Suppressor macrophage treated with lipopolysaccharide for 4 hours (primary cell): ENCODE measurements at places on chromosomes 5 and 9.
A peak's percentile ranks its signal among the peaks of the same experiment; 100 is the strongest.

- peak; percentile 89 for DNase-seq
Measured at GRCh38 chr9:124774129-124774978, 2.6 kb upstream of the OLFML2A start.

- no peak for DNase-seq
Measured at GRCh38 chr9:80066931-80067330, 495.2 kb downstream of the TLE4 start.

DNA sequence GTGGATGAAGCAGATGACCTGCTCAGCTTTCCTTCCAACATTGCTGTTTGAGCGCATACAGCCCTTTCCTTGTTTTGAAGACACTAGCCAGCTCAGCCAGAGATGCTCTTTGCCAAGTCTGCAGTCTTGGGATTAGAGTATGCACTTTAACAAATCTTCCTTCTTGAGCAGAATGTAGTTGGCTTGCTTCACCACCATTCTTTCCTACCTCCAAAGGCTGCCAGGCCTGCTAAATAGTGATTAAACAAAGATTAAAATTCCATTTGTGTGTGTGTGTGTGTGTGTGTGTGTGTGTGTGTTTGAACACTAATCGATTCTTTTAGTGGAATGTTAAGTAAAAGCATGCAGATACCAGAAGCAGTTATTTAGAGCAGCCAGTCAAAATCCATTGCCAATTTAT lies 97.6 kb downstream of the GALNT10 start:
- DNase-seq, result no peak

GRCh38 chr9:38432922-38433510 lies 8.8 kb upstream of the IGFBPL1 start:
- DNase-seq, result peak; percentile 43

DNA sequence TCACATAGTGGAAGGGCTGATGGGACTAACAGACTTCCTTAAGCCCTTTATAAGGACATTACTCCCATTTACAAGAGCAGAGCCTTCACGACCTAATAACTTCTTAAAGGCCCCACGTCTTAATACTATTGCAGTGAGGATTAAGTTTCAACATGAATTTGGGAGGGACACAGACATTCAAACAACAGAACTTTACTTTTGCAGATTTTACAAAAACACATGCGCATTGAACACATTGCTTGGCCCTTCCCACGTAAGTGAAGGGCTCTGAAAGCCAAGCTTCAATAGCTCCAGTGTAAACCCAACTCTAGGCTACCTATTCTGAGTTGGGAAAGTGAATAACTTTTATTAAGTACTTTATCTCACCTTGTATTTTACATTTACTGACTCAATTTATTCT lies 53.8 kb upstream of the DNAH5 start:
- no peak for DNase-seq

GRCh38 chr9:124122813-124123462 lies 111.4 kb downstream of the LHX2 start:
- DNase-seq, result peak; percentile 10

DNA sequence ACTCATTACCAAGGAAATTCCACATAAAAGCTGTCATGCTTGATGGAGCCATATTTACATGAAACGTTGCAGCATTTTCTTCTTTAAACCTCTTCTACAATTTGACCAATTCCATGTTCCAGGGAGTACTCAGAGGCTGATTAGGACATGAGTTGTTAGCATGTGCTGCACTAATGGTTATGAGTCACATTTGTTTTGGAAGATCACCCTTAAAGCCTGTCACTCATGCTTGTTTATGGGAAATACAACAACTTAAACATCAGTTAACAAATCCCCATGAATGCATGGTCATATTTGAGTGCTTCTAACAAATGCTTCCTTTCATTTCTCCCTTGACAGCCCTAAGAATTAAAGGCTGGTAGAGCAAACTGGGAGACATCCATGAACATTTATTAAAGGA lies 156.1 kb downstream of the GHR start:
- peak; percentile 47 for DNase-seq

DNA sequence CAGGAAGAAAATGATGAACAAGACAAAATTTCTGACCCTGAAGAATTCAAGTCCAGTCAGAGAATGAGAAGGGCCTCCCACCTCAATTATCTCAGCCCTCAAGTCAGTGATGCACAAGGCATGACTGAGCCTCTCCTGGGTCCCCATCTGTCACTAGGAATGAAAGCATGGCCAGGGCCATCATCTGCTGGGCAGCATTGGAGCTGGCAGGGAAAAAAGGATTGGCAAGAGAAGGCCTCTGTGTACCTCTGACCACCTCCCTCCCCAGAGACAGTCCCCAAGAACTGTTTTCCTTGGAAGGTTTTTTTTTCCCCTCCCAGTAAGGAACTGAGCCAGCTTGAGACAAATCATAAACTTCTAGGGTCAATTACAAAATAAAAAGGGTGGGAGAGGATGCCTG lies 76.7 kb downstream of the KLHL3 start:
- DNase-seq, result no peak

DNA sequence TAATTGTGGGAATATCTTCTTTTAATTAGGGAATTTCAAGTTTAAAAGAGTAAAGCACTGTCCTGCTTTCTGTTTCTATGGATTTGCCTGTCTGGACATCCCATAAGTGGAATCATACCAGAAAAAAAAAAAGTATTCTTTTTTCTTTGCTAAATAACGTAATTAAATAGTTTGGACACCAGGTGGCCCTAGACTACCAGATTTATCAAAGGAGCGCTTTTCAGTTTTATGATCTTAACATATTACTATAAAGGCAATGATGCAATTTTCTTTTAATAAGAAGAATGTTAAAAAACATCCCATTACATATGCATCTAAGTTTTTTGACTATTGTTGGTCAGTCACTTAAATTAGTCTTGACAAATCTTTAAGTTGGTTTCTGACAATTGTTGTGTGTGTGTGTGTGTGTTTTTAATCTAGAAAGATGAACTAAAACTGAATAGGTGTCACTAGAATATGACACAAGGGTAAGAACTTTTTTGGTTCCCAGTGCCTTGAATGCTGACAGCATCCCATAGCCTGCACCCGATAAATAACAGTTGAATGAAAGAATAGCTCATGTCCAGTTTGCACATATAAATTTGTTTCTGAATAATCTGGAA lies 49.5 kb downstream of the C5orf22 start:
- DNase-seq, result peak; percentile 70

- no peak for DNase-seq
Measured at GRCh38 chr9:114058688-114059046, 19.4 kb downstream of the AMBP start.

DNA sequence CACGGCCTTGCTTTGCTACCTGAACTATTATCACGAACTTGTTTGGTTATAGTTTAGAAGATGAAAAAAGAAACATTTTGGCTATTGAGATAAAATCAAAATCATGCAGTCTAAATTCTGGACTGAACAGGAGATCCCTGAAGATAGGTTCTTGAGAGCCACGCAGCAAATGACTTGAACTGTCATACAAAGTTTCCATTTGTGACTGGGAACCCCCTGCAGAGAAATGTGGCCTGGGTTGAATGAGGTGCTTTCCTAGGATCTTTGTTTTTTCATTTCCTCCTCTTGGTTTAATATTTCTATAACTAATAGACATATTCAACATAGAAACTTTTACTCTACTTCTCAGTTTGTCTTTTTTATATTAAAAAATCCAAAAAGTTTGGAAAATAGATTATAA lies 184.7 kb upstream of the TRPM3 start:
- no peak for DNase-seq

- DNase-seq, result no peak
Measured at GRCh38 chr5:170470808-170471404, 32.9 kb upstream of the KCNIP1 start.

GRCh38 chr5:148796936-148797335 lies 29.5 kb upstream of the ADRB2 start:
- no peak for DNase-seq

GRCh38 chr5:78816143-78816765 lies 167.7 kb upstream of the LHFPL2 start:
- no peak for DNase-seq
